Occipital lobe (tissue), 3 donors: ENCODE measurements at places on chromosomes 3 and 15. TPM values are rescaled to one million over a fixed set of nuclear protein-coding genes. Genes with fewer than 3 reads are reported as not detected.

The ZNF620 gene
- 13.6 TPM for total RNA-seq

The C2CD4A gene
- total RNA-seq: 0.16 TPM

The GOLGA8G gene
- not detected for total RNA-seq

The CFAP20DC gene
- 4.4 TPM for total RNA-seq

The ANKRD63 gene
- total RNA-seq: not detected

The SLC26A6 gene
- total RNA-seq: 4.5 TPM

The LMCD1 gene
- 2.2 TPM for total RNA-seq

The ARL6IP5 gene
- 63.5 TPM for total RNA-seq

The FANCD2 gene
- total RNA-seq: 5.6 TPM

The DUT gene
- total RNA-seq: 59.4 TPM

The RASL12 gene
- 1.4 TPM for total RNA-seq

The WDR72 gene
- 0.16 TPM for total RNA-seq

The ACTRT3 gene
- total RNA-seq: 3.3 TPM

The PLCH1 gene
- 10.9 TPM for total RNA-seq

The GOLGA8J gene
- total RNA-seq: not detected

The SPINK8 gene
- not detected for total RNA-seq

The UQCRC1 gene
- total RNA-seq: 124 TPM

The P3H2 gene
- 2.8 TPM for total RNA-seq
